Activated CD4-positive, alpha-beta T cell treated with anti-CD3 and anti-CD28 coated beads, Interleukin-2, amount 10 ng/mL, durations not matched to agents 24 days and 14 days (primary cell): ENCODE measurements at places on chromosomes 12 and 14.

DNA sequence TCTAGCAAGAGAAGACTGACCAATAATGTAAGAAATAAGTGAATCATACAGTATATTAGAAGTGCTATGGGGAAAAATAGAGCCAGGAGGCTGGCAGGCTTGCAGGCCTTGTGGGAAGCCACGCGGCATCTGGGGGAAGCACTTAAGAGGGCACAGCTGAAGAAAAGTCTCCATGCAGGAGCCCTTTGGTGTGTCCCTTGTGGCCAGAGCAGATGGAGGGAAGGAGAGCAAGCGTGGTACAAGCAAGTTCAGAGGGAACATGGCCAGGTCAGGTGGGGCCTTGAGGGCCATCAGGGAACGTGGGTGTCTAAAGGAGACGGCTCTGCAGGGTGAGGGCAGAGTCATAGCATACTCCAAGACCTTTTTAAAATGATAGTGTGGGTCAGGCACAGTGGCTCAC, 51.7 kb downstream of the LRRC74A start:
- DNase-seq: no peak

DNA sequence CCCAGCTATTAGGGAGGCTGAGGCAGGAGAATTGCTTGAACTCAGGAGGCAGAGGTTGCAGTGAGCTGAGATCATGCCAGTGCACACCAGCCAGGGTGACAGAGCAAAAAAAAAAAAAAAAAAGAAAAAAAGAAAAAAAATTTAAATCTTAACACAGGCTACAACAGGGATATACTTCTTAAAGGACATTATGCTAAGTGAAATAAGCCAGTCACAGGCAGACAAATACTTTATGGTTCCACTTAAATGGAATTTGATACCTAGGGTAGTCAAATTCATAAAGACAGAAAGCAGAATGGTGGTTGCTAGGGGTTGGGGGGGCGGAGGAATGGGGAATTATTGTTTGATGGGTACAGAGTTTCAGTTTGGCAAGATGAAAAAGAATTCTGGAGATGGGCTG, 14.8 kb upstream of the PPTC7 start:
- DNase-seq: no peak

DNA sequence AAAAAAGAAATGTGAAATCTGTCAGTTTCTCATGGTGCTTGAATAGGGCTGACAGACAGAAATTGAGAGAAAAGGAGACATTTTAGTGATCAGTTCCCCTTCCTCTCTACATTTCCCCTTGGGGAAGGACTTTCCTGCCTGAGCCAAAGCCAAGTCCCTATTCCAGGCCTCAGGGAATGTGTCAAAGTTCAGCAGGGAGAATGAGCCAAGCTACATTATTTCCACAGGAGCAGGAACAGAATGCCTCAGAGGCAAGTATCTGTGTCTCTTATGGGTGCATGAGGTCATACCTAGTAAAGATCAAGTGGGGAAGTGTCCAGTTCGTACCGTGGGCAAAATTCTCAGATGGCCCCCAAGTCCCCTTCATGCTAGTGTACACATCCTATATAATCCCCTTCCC, 68.6 kb downstream of the IQSEC3 start:
- no peak for DNase-seq

- peak; percentile 87 for DNase-seq
Measured at GRCh38 chr12:49092086-49092815, 2.4 kb downstream of the DHH start.

DNA sequence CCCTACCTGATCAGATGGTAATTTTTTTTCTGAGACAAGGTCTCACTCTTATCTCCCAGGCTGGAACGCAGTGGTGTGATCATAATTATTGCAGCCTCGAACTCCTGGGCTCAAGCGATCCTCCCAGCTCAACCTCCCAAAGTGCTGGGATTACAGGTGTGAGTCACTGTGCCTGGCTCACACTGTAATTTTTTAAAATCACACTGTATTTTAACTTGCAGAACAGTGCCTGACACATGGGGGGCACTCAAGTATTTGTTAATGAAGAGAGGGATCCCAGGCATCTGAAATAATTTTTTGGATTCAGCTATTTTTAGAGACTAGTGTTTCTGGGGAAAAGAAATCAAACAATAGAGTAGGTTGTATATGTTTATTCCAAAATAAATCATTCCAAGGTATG, 21.7 kb downstream of the LIMA1 start:
- DNase-seq: no peak

DNA sequence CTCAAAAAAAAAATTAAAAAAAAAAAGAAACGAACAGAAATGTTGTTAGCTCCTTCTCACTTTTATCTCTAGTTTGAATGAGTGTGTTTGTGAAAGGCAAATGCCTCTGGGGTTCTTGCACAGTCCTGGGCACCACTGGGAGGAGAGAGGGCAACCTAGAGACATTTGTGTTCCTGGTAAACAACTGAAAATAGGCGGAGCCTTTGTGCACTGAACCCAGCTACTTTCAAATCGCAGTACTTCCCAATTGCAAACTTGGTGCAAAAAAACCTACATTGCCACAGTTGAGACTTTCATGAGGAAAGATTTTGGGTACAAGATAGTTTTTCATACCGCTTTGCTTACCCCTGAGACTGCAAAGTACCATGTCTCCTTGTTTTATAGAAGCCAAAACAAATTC, 430.0 kb downstream of the ZFP36L1 start:
- DNase-seq: no peak
